ENCODE measurements at places on chromosomes 5 and 9. TPM values are rescaled to one million over a fixed set of nuclear protein-coding genes. Genes with fewer than 3 reads are reported as not detected.

LRRC19 gene
- not detected for total RNA-seq

DNA sequence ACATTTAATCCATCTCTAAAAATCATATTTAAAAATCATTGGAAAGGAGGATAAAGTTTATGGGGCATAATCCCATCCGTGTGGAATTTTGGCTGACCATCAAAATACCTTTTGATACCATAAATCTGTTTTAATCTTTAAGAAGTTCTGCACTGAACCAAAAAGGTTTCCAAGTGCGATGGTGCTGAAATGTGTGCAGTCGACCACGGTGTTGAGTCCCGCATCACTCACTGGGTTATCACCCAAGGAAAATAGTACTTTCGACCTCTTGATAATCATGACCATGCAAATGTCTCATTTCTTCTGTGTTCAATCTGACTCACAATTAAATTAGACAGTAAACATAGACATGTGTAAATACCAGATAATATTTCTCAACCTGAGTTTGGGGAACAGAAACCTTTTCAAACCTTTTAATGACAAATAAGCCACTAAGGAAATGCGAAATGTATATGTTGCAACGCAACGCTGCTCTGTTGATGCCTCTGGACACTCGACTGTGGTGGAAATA is 62.0 kb upstream of the CDH6 start:
- no peaks in the 10 kb centered on the region for H3K36me3 ChIP-seq
- H3K4me3 ChIP-seq, result no peak overlapping the region
- H3K27ac ChIP-seq, result no peak overlapping the region
- DNase-seq, result no peak
- H3K4me1 ChIP-seq, result no peaks in the 10 kb centered on the region

GRCh38 chr9:10479172-10479571 is 133.6 kb downstream of the PTPRD start:
- no peak for DNase-seq
- H3K36me3 ChIP-seq, result no peaks in the 10 kb centered on the region
- no peaks in the 10 kb centered on the region for H3K4me1 ChIP-seq
- H3K4me3 ChIP-seq, result no peak overlapping the region
- no peaks in the 10 kb centered on the region for H3K27me3 ChIP-seq
- no peak overlapping the region for H3K27ac ChIP-seq

GRCh38 chr9:32454280-32454679 is 69.8 kb downstream of the ACO1 start:
- no peak overlapping the region for H3K4me3 ChIP-seq
- no peak overlapping the region for H3K27ac ChIP-seq
- H3K27me3 ChIP-seq, result no peaks in the 10 kb centered on the region
- no peaks in the 10 kb centered on the region for H3K4me1 ChIP-seq

DNA sequence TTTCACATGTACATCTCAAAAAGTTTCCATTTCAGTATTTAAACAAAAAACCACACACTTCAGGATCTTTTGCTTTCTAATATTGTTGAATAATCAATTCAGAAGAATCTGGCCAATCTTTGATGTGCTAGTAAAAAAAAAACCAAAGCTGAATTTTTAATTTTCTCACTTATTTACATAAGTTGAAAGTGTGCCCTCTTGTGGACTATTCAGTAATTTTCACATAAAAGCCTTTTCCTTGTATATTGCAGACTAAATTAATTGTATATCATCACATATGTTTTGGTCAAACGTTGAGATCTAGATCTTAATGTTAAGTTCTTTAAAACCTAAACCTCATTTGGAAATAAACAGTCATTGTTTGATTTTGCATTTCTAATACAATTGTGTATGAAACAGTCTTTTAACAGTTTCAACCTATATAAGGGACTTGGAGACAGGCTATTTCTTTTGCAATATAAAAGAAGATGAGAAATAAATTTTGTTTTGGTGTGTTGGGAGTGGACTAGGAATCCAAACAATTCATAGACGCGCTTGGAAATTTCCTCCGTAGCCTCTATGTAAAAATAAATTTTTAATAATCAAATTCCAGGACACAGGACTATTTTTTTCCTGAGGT is 68.1 kb downstream of the NIPBL start:
- no peak overlapping the region for H3K4me3 ChIP-seq
- no peaks in the 10 kb centered on the region for H3K36me3 ChIP-seq
- no peaks in the 10 kb centered on the region for H3K27me3 ChIP-seq
- peak; percentile 38 for DNase-seq
- H3K27ac ChIP-seq, result no peak overlapping the region

Data from left lung (tissue), 14 donors.